Fibroblast of the aortic adventitia (primary cell): ENCODE measurements at places on chromosomes 5 and 9. TPM values are rescaled to one million over a fixed set of nuclear protein-coding genes. Genes with fewer than 3 reads are reported as not detected.

Gene OR2V1
- total RNA-seq, result not detected in 2 replicates

Gene SARDH
- 0.18 and 2.9 TPM in 2 replicates for total RNA-seq

Gene RNF183
- total RNA-seq, result not detected in 2 replicates

Gene TXNDC8
- not detected in 2 replicates for total RNA-seq

Gene EFNA5
- 2.1 and 33.1 TPM in 2 replicates for total RNA-seq

Gene IGIP
- total RNA-seq, result 7.8 and 13.7 TPM in 2 replicates

Gene SUSD1
- 11.4 and 16.4 TPM in 2 replicates for total RNA-seq

Gene LVRN
- total RNA-seq, result 0.90 TPM in 1 of 2 replicates, not detected in the other

Gene ZNF454
- 0.18 and 3.0 TPM in 2 replicates for total RNA-seq

Gene DMRT2
- total RNA-seq, result 0.18 TPM in 1 of 2 replicates, not detected in the other

Gene SPINK13
- not detected in 2 replicates for total RNA-seq

Gene GMCL2
- total RNA-seq, result not detected in 2 replicates

Gene DOCK2
- total RNA-seq, result 0.65 and 4.6 TPM in 2 replicates

Gene ADAMTS6
- total RNA-seq, result 40.8 and 64.9 TPM in 2 replicates

Gene CDKN2B
- total RNA-seq, result 16.0 and 35.8 TPM in 2 replicates

Gene PTGER4
- 0.57 and 12.0 TPM in 2 replicates for total RNA-seq

Gene CNTFR
- total RNA-seq, result 1.3 TPM in 1 of 2 replicates, not detected in the other

Gene FBXL7
- total RNA-seq, result 12.4 and 12.6 TPM in 2 replicates

Gene SLC6A3
- not detected in 2 replicates for total RNA-seq

Gene SPAG8
- total RNA-seq, result 0.81 and 3.3 TPM in 2 replicates

Gene LECT2
- total RNA-seq, result not detected in 2 replicates

Gene FLT4
- total RNA-seq, result 0.09 TPM in 1 of 2 replicates, not detected in the other

Gene COL23A1
- total RNA-seq, result 0.57 TPM in 1 of 2 replicates, not detected in the other

Gene TRPM6
- total RNA-seq, result under 0.01 and 0.16 TPM in 2 replicates

Gene NSUN2
- total RNA-seq, result 27.4 and 29.0 TPM in 2 replicates

Gene HACD4
- total RNA-seq, result 0.82 and 4.8 TPM in 2 replicates

Gene ZNF879
- total RNA-seq, result 3.9 and 5.2 TPM in 2 replicates

Gene TRIM36
- 0.36 and 0.41 TPM in 2 replicates for total RNA-seq

Gene IFNE
- total RNA-seq, result 4.5 and 18.3 TPM in 2 replicates

Gene HTR1A
- not detected in 2 replicates for total RNA-seq

Gene LHX3
- not detected in 2 replicates for total RNA-seq

Gene LCN2
- not detected in 2 replicates for total RNA-seq

Gene FRMPD1
- not detected in 2 replicates for total RNA-seq

Gene HEMGN
- not detected in 2 replicates for total RNA-seq

Gene RUSC2
- 19.2 and 32.9 TPM in 2 replicates for total RNA-seq

Gene ANXA2R
- 3.0 and 3.4 TPM in 2 replicates for total RNA-seq

Gene SPATA31A3
- total RNA-seq, result not detected in 2 replicates

Gene PCDHGB4
- total RNA-seq, result 9.0 and 17.4 TPM in 2 replicates

Gene SAXO1
- 0.08 and 0.18 TPM in 2 replicates for total RNA-seq

Gene ADAMTS2
- total RNA-seq, result 25.8 and 66.6 TPM in 2 replicates

Gene CDX1
- total RNA-seq, result 0.18 and 0.65 TPM in 2 replicates

Gene SHC3
- 26.5 and 28.0 TPM in 2 replicates for total RNA-seq

Gene FCN2
- not detected in 2 replicates for total RNA-seq

Gene BBLN
- 37.4 and 63.4 TPM in 2 replicates for total RNA-seq

Gene IL13
- not detected in 2 replicates for total RNA-seq

Gene SLC46A2
- total RNA-seq, result not detected in 2 replicates

Gene FBXO38
- 45.7 and 61.0 TPM in 2 replicates for total RNA-seq

Gene PCDHAC1
- 0.16 TPM in 1 of 2 replicates, not detected in the other for total RNA-seq

Gene STPG3
- not detected in 2 replicates for total RNA-seq

Gene ARHGEF37
- 2.6 and 2.7 TPM in 2 replicates for total RNA-seq

Gene ROPN1L
- total RNA-seq, result 0.63 TPM in 1 of 2 replicates, not detected in the other

Gene OTULIN
- 26.2 and 29.3 TPM in 2 replicates for total RNA-seq

Gene ARSI
- 1.5 and 2.1 TPM in 2 replicates for total RNA-seq

Gene ASB6
- 7.0 and 14.0 TPM in 2 replicates for total RNA-seq

Gene CLPTM1L
- total RNA-seq, result 60.8 and 108 TPM in 2 replicates

Gene SOX30
- total RNA-seq, result 0.09 TPM in 1 of 2 replicates, not detected in the other

Gene RAPGEF6
- 17.5 and 47.0 TPM in 2 replicates for total RNA-seq
